ENCODE measurements at places on chromosomes 3 and 15.

DNA sequence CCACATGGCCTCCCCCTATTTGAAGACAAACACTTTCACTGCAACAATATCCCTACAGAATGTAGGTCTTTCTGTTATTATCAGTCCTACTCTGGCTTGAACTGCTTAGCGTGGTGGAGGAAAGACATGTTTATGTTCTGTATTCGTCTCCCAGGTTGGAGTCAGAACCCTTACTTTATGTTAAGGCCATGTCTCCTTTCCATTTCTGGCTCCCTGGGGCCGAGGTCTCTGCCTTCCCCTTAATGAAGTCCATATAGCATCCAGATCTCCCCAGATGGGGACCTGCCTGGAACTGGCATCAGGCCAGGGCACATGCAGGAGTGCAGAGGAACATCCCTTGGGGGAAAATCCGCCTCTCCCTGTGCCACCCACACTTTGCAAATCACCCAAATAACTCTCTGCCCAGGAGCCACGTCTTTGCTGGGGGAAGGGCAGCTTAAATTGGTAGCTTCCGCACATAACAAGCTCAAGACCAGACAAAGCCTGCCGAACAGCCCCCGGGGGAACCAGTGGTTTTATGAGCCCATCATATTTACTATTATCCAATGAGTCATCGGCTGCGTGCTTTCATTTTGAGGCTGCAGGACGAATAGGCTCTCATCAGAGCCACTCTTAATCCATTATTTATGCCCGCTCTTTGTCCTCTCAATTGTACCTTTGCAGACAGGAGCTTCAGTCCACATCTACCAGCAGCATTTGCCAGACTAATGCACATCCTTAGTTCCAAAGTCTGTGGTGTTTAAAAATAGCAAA is 237.0 kb downstream of the UACA start:
- DNase-seq, result no peak

DNA sequence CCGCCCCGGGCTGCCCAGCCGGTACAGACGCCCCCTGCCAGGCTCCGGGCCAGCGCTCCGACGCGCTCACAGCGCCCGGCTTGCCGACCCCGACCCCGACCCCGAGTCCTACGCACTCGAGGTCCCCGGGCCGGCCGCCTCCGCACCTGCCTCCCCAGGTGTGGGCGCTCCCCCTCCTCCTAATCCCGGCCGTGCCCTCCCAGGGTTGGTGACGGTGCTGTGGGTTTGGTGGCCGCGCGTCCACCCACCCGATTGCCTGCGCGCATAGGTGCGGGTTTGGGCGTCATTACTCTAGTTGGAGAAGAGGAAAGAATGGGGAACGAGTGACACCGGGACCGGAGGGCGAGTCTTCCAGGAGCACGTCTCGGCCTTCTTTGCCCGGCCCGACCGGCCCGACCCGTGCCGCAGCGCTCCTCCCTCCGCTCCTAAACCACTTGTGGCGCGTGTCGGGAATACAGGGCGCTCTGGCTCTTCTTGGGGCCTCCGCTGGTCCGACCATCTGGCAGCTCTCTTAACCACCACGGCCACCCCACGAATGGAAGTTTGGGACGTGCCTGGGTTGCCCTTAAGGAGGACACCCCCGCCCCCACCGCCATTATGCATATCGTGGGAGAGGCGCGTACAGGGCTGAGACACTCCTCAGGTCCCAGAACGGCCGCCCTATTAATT is 810 bp upstream of the THRB start:
- peak; percentile 68 for DNase-seq

DNA sequence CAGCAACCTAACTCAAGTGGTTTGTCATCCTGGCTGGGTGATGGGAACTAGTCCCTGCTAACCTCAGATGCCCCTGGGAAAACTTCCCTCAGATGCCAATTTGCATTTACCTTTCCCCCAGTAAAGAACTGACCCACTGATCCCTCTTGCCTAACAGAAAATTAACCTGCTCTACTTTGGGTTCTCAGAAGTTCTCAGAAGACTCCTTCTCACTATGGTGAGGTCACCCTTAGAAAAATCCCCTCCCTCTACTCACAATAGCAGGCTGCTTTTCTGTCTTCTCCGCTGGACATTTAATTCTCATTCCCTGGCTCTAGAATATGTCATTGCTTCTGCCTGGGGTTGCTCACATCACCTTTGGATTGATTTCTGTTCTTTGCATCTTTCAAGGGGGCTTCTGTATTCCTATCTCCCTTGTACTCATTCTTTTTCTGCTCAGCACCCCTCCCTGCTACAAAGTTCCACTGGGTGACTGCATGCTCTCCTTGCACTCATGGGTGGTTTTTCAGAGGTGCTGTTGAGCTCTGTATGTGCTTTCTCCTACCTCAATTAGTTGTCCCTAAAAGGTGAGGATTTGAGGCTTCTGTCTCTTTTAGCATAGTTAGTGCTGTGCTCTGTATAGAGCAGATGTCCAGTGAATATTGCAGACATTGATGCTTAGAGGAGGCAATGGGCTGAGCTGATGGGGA is 869 bp downstream of the PLA1A start:
- DNase-seq, result no peak

DNA sequence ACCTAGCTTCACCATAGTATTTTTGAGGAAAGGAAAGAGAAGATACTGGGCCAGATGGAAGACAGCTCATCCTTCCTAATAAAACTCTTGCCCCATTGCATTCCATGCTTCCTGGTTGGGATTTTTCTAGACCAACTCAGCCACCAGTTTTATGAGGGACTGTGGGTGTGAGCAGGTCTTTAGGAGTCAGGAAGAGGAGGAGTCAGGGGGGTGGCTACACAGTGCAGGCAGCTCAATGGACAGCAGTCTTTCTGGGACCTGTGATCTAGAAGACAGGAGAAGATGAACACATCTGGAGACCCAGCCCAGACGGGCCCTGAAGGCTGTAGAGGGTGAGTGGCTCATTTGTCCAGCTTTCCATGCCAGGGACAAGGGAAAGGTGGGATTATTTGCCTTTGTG is at the start of gene NOX5:
Gene NOX5 (plus strand): TSS at position 242 of the 400 bp plus-strand sequence. CDS start 41 bp downstream, at position 283.
- no peak for DNase-seq

- no peak for DNase-seq
These were observed 19.7 kb downstream of the RAB11A start for GRCh38 chr15:65888981-65889380.

DNA sequence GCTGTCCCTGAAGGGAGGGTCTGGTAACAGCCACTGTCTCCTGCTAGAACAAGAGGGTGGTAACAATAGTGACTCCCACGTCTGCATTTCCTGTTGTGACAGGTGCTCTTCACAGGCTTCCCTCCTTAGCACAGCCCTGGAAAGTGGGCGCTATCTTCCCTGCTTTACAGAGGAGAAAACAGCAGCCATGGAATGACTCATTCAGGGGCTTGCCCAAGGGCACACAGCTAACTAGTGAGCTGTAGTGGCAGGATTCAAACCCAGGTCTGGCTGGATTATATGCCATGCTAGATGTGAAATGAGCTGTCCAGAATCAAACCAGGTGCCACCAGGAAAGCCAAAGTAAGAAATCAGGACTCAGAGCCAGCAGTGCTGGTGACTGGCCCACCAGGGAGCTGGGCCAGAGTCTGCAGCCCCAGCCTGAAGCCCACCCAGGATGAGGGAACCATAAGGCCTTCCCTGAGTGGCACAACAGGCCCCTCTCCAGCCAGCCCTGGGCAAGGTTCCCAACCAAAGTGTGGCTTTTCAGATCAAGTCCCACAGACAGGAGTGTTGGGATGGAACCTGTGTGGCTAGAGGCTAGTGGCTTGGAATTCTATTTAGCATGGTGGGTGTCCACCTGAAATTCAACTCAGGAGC is 102.4 kb downstream of the ETFA start:
- DNase-seq, result no peak

DNA sequence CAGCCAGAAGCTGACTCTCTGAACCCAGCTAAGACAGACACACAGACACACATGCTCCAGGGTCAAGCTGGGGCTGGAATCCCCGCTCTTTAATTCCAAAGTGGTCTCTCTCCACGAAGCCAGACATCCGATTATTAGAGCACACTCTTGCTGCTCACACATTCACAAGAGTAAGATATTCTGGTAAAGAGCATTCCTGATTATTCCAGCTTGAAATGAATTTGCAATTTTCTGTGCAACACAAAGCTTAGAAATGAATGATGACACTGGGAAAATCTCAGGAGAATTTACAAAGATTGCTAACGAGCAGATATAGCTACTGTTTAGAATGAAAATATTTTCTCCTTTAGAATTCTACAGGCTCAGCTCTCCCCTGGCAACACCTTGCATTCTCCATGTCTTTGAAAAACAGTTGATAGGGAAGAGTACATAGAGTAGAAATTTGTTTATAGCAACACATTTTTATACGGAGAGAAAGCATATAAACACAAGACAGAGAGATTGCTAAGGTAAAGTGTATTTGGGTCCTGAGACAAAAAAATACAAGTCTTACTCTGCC is 80.6 kb upstream of the EIF1B start:
- DNase-seq, result no peak

GRCh38 chr3:60431599-60431958 is 819.7 kb downstream of the FHIT start:
- DNase-seq, result no peak

GRCh38 chr15:57003418-57003817 is 85.0 kb downstream of the TCF12 start:
- no peak for DNase-seq

DNA sequence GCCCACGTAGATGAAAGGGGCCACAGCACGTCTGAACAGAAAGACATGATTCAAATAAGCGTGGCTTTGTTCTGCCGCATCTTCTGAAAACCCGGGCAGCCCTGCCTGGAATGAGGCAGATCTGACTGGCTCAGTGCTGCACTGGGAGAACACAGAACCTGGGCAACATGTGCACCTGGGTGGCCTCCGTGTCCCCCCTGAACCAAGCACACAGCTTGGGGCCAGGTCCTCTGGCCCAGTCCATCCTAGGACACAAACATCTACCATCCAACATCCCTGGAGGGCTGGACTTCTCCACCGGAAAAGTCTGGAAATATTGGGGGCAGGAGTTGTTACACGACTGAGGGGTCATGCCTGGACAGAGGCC is 119.4 kb downstream of the ADAMTS17 start:
- DNase-seq, result no peak

- peak; percentile 77 for DNase-seq
These were observed 722.9 kb upstream of the CFAP20DC start for GRCh38 chr3:59772416-59773408.

DNA sequence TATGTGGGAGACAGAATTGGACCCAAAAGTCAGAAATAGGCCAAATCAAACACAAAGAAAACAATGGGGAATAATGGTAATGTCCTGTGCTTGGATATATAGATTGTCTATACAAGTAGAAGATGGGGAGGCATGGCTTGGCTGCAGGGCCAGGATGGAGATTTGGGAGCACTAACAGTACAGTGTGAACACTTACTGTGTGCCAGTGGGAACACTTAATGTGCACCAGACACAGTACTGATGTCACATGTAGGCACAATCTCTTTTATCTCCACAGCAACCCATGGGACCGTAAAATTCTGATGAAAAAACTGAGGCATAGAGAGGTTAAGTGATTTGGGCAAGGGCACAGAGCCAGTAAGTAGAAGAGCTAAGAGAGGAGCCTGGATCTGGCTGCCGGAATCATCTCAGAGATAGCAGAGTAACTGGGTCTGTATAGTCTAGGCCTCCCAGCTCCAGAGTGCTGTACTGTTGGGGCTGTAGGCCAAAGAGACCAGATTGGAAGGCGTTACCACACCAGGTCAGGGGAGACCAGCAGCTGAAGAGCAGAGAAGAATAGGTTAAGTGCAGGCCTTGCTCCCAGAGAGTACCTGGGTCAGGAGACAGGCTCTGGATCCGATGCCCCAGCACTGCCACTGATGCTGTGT is 63.3 kb downstream of the RLBP1 start:
- DNase-seq, result no peak

DNA sequence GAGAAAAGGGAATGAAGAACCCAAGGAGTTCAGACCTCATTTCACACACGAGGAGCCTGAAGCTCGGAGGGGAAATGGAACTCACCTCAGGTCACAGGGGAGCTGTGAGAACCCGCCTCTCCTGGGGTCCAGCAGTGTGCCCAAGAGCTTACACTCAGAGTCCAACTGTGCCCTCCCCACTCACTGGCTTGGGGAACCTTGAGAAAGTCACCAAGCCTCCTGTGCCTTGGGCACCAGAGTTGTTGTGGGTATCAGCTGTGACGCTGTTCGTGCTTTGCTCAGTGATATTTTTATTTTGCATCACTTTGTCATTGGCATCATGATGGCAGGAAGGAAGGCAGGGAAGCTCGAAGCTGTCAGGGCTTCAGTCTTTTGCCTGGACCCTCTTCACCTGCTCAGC is 83.4 kb downstream of the TLE3 start:
- no peak for DNase-seq

GRCh38 chr3:127484601-127485388 is 105.7 kb downstream of the TPRA1 start:
- DNase-seq, result no peak

- no peak for DNase-seq
These were observed 40.5 kb upstream of the CSPG4 start for GRCh38 chr15:75753145-75753544.

DNA sequence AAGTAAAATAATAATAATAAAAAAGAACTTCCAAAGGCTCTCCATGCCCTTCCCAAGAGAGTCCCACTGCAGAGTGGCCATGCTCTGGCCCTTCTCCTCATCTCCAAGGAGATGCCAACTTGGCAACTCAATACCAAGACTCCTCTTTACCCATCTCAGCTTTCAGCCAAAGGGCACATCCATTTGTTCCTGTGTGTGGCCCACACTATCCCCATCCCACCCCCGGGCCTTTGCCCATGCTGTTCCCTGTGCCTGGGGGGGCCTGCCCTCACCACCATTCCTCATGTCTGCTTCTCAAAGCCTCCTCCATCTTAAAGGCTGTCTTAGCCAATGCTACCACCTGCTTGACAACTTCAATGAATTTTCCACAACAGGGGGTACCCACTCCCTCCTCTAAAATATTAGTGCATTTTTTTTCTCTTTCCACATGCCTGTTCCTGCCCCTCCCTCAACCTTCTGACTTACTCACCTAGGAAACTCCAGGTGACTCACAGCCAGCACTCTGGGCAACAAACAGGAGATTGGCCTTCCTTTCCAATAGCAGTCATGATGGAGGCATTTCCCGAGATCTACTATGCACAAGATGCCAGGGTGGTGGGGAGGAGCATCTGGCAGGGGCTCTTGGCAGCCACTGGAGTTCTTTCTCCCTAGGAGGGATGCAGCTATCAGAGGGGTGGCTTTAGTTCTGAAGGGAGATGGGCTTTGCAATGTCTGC is 109.4 kb upstream of the SMAD3 start:
- DNase-seq, result no peak

Data from Peyer's patch (tissue), 4 donors.